Activated CD4-positive, alpha-beta T cell treated with anti-CD3 and anti-CD28 coated beads for 4 hours (primary cell): ENCODE measurements at places on chromosomes 11 and 22.

DNA sequence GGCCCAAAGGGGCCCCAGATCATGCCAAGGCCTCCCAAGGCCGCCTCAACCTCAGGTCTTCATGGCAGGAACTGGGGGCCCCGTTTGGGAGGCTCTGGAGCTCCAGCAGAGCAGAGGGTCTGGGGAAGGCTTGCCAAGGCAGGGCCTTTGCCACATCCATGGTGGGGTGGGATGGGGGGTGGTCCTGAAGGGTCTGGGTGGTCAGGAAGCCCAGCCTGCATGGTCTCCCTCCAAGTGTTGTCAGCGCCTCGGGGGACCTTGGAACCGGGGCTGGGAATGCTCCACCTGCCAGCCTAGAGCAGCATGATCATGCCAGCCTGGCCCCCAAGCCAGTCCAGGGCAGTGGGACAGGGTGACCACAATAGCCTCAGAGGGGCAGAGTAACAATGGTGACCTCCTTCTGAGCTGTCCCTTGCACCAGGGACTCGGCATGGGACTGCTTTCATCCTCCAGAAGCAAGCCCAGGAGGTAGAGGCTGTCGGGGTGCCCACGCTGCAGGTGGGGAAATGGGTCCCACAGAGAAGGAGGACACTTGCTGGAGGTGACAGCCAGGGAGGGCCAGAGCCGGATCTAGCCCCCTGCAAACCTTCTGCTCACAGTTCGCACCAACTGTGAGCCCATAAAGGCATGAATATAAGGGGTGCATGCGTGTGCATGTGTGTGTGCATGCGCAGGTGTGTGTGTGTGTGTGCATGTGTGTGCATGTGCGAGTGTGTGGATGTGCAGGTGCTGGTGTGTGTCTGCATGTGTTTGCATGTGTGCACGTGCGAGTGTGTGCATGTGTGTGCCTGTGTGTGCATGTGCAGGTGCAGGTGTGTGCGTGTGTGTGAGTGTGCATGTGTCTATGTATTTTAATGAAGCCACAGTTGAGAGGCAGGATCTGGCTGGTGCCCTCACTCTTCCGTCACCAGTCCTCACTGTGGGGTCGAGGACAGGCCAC is 63.8 kb downstream of the MYEOV start:
- no peak for DNase-seq

DNA sequence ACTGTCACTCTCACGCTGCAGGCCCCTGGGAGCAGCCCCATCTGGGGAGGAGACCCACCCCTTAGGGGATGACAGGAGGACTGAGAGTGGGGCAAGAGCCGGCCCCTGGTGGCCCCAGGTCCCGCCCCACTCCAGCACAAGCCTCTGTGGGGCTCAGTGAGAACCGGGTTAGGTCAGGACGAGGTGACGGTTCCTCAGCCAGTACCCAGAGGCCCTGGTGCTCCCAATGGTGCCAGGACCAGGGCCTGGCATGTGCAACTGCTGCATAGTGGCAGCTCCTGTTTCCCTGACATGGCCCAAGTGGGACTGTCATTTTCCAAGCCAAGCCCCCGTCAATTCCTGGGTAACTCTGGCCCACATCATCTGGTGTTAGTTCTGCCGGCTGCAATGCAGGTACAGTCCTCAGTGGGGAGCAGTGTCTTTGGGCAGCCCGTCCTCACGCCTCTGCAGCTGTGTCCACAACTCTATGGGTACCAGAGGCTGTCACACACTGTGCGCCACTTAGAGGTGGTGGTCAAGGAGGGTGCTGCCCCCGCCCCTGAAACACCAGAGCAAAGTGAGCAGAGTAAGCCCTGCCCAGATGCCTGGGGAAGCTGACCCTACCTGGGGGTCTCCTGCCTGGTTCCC is 15.9 kb downstream of the CHID1 start:
- no peak for DNase-seq

DNA sequence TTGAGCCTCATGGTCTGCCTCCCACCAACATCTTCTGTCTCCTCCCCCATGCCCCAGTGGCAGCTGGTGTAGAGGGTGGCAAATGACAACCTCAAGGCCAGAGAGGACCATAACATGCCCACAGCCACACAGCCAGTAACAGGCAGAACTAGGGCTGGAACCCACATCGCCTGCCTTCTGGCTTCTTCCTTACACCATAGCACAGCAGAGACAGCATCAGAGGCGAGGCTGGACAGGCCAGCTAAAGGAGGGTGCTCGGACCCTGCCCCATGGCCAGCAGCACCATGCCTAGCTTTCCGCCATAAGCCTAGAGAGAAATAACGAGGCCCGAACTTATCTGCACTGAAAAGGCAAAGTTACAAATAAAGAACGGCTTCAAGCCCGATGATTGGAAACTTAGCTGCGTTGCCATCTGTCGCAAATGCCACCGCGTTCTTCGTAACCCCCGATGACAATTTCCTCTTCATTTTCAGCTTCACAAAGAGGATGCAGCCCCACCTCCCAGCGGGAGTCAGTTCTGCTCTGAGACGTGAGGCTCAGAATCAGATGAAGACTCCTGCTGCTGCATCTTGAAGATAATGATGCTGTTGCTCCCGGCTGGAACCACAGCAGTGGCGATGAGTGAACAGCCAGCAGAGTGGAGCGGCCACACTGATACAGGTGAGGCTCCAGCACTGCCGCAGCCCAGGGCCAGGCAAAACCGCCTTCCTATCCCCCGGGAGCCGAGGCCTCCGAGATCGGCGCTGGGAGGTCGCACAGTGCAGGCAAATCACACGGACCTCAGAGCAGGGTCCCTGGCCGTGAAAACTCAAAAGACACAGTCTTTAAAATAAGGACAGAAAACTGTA is 73.8 kb upstream of the RTL6 start:
- no peak for DNase-seq

GRCh38 chr22:37020192-37020479 is 594 bp downstream of the MPST start:
- no peak for DNase-seq

- DNase-seq: no peak
Measured at GRCh38 chr11:104799251-104799650, 99.0 kb downstream of the CASP12 start.

GRCh38 chr11:132704781-132705375 is 827.4 kb downstream of the OPCML start:
- no peak for DNase-seq

- no peak for DNase-seq
Measured at GRCh38 chr11:97237151-97237550, 847.3 kb downstream of the JRKL start.

DNA sequence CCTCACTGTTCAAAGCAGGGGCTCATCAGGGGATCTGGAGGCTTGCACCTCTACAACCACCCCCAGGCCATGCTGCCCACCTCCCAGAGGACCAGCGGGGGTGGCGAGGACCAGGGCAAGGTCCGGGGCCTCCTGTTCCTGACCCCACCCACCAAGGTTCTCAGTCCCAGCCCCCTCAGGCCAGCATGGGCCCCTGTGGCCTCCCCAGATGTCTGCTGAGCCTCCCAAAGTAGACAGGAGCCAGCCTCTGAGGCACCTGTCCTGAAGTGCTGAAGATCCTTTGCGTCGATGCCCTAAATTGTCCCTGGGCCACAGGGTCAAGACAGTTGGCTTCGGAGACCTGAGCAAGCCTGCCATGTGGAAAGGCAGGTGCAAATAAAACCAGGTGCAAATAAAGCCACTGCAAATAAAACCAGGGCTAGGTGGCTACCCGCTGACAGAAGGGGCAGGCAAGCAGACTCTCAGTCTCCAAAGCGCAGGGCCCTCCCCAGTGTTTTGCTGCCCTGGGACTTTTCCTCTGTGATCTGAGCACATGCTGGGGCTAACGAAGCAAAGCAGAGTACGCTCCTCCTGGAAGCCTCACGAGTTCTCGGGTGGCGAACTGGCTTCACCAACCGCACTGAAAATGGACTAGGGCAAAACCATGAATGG is 22.4 kb upstream of the ARFGAP3 start:
- DNase-seq: no peak

- no peak for DNase-seq
Measured at GRCh38 chr11:27610280-27610679, 90.0 kb downstream of the BDNF start.

DNA sequence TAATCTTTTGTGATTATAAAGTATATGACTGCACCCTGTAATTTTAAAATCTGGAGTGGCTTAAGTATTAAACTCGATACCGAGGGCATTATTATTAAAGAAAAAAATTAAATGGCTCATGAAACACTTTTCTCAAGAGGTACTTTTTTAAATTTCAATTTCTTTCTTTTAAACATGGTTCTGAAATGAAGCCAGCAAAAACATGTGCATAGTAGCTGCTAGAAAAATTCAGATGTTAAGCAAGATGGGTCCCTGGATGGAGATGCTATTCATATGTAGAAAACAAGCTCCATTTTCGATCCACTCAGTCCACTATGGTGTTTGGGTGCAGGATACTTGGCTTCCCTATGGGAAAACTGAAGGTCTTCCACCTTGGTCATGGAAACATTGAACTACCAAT is 189.5 kb downstream of the PGR start:
- no peak for DNase-seq

DNA sequence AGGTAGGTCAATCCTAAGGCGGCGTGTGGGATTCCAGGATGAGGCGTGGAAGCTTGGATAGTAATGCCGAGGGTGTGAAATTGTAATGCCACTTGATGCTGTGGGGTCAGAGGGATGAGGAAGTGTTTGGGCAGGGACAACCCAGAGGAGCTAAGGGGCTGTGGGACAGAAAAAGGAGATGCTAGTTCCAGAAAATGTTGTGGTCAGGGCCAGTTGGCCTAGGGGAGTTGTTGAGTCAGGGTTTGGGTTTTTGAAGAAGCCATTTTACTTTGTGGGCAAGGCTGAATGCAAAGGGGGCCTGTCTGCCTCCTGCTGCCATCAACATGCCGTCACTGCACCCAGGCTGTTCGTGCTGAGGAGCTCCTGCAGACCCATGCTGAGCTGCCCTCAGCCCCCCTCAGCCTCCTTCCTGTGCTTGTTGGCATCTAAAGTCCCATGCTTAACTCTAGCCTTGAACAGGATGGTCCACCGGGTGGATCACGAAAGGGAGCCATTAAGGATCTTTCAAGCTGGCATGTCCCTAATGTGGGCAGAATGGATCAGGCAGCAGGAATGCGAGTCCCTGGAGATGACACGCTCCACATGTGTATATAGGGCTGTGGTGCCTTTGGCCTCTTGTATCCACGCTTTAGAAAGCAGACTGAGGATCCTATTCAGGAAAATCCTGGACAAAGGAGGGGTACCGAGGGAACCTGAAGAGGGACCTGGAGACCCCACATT is 2.1 kb downstream of the C11orf16 start:
- no peak for DNase-seq
